Activated CD4-positive, alpha-beta T cell treated with anti-CD3 and anti-CD28 coated beads, Interleukin-2, amount 50 U/mL, for 4 hours (primary cell): ENCODE measurements at places on chromosomes 3 and 15.

DNA sequence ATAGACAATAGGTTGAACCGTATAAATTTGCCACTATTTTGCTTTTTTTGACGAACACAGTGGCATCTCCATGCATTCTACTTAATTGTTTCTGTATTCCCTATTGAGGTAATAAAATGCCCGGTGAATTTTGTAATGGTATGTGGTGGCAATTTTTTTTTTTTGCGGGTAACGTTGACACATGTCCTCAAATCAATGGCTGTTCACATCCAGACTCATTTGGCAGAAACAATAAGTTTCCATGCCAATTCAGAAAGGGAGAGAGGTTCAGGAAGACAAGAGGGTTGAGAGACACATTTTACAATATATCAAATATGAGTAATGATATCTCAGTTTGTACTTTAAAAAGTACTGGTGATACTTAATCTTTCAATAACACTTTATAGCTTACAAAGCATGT is 463.9 kb downstream of the WDR72 start:
- DNase-seq, result no peak

DNA sequence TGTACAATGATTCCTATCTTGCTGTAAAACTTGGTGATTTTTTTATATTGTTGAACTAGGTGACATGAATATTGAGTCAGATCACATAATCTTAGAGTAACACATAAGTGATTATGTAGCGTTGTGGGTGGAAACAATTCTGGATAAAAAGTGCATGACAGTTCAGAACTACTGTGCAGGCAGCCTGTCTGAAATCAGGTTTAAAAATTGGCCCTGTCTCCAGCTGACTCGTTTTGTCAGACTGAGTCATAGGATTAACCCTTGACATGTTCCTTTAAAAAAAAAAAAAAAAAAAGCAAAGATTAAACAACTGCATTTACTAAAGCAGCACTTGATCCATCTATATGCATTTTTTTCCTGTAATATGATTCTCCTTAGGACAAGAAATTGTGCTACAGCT is 160.0 kb upstream of the CGNL1 start:
- DNase-seq, result no peak

DNA sequence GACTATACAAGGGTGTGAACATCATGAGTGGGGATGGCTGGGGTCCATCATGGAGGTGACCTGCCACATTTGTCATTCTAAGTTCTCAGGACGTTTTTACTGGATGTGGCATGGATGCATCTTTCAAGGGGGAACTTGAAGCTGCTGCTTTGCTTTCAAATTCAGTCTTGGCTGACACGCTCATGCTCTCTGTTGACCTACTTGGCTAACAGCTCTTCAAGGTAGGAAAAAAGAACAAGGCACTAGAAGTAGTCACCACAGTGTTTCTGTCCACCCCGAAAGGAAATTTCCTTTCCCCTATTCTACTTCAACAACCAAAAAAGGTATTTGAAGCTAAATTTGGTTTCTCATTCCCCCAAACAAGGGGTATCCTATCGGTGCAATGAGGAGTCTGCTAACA is 15.0 kb downstream of the STIMATE start:
- DNase-seq, result no peak

- DNase-seq, result no peak
These were observed 135.2 kb downstream of the TP63 start for GRCh38 chr3:189766416-189766815.

DNA sequence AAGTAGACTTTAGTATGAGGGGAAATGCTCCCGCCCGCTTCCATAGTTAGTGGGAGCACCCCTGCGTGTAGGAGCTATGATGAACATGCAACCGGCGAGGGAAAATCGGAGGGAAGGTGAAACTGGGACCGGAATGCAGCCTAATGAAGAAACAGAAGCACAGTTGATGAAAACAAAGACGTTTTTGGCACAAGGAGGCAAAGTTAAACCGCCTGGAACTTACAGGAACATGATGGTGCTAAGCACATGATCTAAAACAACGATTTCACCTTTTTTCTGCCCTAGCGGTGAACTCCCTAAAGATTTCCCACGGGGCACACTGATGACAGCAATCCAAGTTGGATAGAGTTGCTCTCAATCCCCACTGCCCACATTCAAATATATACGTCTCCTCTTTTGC is 49.4 kb upstream of the SPATA12 start:
- DNase-seq, result no peak

- no peak for DNase-seq
These were observed 48.3 kb downstream of the GABRB3 start for GRCh38 chr15:26724381-26725150.

- no peak for DNase-seq
These were observed 160.9 kb downstream of the ADAMTS17 start for GRCh38 chr15:100180921-100181320.

- DNase-seq, result no peak
These were observed 406.9 kb downstream of the TIGIT start for GRCh38 chr3:114700637-114701234.

DNA sequence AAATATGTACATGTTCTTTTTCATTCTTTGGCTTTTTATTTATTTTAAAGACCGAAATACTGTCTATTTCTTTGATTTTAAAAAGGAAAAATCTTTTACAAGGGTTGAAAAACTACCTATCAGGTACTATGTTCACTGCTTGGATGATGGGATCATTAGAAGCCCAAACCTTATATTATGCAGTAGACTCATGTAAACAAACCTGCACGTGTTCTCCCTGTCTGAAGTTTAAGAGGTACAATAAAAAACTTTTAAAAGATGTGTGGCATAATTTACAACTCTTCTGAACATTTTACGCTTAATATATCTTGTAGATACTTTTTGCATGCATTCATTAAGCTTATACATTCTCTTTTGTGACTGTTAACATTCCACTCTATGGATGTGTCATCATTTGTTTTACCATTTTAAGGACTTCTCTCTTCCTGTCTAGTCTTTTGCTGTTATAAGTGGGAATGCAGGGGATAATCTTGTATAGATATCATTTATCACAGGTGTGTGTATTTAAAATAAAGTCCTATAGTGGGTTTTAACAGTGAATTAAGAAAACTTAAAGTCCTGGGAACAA is 6.2 kb downstream of the MGA start:
- DNase-seq, result no peak

DNA sequence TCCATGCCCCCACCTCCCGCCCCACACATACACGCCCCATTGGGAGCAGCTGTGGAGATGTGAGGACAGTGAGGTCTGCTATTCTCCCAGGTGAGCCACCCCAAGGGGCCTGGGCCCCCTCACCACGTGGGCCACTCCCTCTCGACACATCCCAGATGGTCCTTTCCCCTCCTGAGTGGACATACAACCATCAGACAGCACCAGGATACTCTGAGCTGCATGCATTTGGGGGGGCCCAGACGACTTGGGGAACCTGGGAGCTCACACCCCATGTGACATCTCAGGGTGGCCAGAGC is 17.5 kb downstream of the FBLN2 start:
- no peak for DNase-seq

DNA sequence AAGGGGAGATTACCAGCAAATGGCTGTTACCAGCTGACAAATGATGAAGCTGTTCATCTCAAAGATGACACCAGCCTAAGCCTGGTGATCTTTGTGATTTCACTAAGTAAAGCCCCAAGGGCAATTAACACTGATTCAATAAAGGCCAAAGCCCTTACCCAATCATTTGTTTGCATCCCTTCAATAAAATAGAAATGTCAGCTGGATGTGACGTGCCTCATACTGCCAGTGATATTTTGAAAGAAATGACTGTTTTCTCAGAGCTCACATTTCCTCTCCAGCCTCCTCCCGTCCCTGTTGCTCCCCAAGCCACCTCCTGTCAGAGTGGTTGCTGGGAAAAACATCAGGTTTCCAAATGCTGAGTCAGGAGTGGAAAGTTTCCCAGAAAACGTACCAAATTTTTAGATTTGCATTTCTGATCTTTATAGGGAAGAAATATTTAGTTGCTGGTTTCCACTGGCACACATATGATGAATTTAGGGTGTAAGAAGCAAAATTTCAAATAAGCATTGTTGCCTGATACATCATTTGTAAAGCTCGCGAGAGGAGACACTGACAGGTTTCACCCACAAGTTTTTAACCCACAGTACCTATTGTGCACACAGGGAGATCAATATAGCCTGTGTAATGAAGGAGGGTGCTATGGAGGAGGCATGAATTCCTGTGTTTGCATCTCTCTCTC is 21.0 kb downstream of the C2CD4A start:
- no peak for DNase-seq

GRCh38 chr3:1962396-1963088 is 136.1 kb upstream of the CNTN4 start:
- DNase-seq, result no peak

DNA sequence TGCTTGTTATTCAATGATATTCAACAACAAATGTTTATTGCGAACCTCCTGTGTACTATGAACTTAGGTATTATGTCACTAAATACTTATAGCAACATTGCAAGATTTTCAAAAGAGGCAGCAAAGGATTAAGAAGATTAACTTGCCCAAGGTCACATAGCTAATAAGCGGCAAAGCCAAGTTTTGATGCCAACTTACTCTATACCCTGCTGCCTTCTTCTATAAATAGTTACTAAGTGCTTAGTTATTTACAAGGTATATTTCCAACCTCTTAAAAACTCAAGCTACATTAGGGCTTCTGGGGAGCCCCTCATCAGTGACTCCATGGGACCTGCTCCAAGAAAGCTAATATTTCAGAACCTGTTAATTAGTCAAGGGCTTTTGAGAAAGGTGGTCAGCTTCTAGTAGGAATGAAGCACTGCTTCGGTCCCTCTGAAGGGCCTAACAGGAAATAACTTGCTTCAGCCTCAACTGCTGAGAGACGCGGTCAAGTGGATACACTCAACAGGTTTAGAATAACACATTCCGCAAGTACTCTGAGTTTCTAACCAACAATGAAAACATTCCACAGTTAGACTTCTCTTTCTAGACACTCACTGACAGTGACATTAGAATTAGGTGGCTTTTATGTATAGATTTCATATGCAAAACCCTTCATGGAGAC is 125.5 kb downstream of the DGKG start:
- no peak for DNase-seq

GRCh38 chr15:93566762-93567161 is 477.8 kb upstream of the RGMA start:
- DNase-seq, result no peak

DNA sequence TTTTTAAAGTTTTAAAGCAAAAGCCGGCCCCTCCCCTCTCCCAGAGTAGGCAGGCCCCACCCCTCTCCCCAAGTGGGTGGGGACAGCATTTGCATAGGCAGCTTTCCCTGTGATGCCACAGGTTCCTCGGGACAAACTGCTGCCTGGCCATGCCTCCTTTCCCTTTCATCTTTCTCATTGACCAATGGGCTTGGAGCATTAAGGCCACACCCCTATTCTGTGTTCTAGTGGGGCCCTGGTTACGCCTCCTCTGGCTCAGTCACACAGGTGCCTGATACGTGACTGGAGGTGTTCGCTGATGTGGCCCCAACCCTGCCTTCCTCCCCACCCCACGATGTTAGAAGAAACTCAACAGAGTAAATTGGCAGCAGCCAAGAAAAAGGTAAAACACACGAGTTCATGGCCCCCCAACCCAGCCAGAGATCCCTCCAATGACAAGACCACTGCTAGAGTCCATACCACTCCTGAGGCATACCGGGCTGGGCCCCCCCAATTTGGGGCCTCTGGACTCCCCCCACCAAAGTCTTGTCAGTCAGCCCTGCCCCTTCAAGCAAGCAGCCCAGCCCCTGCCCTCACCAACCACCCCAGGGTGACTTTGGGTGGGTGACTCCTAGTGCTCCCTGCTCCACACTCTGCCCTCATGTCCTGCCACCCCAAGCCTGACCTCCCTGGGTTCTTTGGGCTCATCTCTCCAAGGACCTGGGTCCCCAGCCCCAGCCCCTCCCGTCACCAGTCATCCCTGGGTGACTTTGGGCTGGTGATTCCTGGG is 62.8 kb upstream of the CSPG4 start:
- DNase-seq, result no peak

- DNase-seq, result peak; percentile 10
These were observed 189.8 kb downstream of the MBNL1 start for GRCh38 chr3:152458376-152459117.

DNA sequence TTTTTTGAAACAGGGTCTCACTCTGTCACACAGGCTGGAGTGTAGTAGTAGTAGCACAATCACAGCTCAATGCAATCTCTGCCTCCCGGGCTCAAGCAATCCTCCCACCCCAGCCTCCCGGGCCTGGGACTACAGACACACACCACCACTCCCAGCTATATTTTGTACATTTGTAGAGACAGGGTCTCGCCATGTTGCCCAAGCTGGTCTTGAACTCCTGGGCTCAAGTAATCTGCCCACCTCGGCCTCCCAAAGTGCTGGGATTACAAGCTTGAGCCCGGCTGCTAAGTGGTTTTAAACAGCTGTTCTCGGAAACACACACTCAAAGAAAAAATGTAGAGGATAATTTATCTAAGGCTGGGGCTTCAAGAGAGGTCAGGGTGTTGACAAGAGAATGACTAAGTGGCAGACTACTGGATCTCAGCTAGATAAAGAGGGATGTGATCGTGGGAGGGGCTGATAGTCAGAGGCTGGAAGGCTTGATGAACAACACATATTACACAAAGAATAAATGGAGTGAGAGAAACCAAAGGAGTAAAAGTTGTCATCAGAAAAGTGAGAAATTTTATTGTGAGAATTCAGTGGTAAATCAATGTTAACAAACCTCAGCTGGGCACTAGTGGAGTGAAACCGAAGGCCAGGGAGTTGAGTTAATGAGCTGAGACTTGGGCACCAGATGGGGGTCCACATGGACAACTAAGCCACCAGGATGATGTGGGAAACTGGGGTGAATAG is 6.7 kb downstream of the CCR5AS start:
- no peak for DNase-seq

GRCh38 chr3:170063691-170064090 is 25.9 kb downstream of the GPR160 start:
- DNase-seq, result no peak

DNA sequence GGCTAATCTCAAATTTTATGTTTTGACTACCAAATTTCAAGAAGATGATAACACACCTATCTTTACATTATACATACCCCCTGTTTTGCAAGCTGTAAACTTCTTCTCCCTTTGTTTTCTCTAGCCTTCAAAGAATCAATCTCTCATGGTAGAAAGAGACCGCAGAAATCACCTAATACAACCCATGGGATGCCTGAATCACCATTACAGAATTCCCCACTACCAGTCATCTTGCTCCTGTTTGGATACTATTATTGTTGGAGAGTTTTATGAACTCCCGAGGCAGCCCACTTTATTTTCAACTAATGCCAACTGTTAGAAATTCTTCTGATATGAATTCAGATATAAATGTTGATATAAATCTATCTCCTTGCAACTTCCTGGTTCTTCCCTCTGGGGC is 110.9 kb downstream of the FRMD5 start:
- no peak for DNase-seq

DNA sequence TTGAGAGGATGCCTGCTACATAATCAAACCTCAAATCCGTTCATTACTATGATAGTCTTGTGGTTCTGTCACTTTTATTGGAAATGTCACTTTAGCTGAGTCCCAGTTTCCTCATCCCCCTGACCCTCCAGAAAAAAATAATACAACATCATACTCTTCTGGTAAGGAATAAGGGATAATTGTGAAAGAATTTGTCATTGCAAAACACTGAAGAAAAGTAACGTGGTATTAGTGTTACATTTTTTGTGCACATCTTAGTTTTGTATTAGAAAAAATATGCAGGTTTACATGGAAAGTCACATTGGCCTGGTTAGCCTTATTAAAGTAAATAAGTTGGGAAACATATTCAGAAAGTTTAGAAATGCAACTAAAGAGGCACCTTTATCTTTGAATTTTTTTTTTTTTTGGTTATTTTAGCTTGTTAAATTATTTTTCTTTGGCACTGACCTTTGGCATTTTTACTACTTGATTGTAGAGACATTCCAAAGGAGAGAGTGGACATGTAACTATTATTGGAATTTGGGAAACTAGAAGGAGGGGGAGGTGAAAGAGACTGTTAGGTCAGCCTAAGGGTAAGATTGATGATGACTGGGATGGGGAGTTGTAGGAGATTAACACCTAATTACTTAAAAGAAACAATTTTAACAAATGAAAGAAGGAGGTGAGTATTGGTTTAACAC is 462.2 kb upstream of the RARB start:
- no peak for DNase-seq
